ENCODE measurements at places on chromosomes 3 and 15.

DNA sequence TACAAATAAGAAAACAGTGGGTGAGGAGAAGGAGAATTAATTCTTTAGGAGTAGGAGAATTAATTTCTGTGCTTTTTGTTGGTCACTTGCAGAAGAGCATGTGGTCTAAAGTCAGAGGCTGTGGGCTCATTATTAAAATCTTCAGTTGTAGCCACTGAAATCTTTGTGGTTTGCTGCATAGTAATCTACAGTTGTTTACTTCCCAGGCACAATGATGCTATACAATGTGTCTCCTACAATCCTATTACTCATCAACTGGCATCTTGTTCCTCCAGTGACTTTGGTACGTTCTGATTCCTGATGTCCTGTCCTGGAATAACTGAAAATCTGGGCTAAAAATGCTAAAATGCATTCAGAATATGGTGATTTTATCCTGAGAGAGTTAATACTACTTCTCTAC lies 21.0 kb downstream of the IFT122 start:
- no peak for DNase-seq

DNA sequence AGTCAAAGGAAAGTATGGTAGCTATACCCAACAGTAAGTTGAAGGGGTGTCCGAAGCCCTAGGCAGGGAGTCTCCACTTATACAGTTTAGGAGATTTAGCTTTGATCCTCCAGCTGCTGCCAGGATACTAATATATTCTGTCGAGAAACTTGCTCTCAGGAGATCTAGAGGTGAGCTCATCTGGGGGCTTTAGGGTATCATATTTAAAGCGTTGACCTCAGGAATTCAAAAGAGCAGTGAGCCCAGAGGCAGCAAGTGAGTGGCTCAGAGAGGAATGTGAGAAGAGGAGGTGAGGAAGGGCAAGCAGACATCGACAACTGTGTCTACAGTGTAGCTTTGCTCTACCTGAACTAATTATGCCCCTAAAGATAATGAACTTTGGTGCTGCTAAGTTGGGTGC lies 245.1 kb upstream of the LRTM1 start:
- no peak for DNase-seq

GRCh38 chr3:78050276-78051065 lies 1010.6 kb downstream of the ROBO2 start:
- no peak for DNase-seq

DNA sequence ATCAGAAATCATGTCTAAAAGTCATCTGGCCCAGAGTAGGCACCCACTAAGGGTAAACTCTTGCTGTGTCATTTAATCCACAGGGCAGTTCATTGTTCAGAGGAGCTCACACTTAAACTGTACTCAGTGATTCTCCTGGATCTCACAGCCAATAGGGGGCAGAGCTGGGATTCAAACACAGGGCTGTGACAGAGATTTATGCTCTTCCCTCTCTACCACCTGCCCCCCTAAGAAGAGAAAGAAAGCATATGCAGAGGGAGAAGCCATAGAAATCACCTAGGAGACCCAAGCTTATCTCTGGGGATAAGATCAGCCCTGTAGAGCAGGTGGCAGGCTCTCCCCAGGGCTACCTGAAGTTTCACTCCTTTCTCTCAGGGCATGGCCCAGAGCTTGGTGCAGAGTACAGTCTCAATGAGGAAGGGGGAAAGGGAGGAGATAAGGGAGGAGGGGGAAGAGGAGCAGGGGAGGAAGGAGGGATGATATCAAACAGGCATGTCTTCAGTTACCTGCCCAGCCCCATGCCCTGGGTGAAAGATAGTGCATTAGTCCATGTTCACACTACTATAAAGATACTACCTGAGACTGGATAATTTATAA lies 51.8 kb upstream of the ADPGK start:
- no peak for DNase-seq

GRCh38 chr3:46284981-46285683 lies 42.9 kb downstream of the CCR3 start:
- DNase-seq = no peak

DNA sequence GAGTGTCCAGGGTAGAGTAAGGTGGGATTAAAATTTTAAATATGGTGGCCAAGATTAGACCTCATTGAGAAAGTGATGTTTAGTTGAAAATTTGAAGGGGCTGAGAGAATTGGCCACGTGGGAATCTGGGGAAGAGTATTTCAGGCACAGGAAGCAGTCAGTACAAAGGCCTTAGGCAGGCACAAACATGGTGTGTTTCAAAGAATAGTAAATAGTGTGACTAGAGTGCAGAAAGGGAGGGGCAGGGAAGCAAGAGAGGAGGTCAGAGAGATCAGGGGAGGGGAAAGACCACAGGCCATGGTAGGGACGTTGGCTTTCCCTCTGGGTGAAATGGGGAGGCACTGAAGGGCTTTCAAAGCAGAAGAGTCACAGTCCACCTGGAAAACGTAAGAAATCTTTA lies 36.6 kb upstream of the POMGNT2 start:
- DNase-seq = no peak

GRCh38 chr15:68228143-68228970 lies 1.2 kb downstream of the CLN6 start:
- no peak for DNase-seq

GRCh38 chr15:67240235-67241131 lies 14.0 kb downstream of the AAGAB start:
- DNase-seq = no peak

DNA sequence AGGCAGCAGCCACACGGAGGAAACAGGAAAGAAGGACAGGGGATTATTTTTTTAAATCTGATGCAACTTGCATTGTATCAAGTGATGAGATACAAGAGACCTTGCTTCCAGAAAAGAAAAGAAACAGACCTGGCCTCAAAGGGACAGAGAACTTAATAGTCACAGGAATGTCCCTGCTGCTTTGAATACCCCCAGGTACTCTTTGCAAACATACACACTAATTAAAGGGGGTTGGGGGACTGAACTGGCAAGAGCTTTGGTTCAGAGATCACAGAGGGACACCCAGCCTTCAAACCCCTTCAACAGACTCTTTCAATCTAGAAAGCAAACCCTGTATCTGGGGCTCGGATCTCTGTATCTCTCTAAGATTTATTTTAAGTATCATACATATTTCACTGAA lies 18.0 kb downstream of the TNIK start:
- DNase-seq = no peak

DNA sequence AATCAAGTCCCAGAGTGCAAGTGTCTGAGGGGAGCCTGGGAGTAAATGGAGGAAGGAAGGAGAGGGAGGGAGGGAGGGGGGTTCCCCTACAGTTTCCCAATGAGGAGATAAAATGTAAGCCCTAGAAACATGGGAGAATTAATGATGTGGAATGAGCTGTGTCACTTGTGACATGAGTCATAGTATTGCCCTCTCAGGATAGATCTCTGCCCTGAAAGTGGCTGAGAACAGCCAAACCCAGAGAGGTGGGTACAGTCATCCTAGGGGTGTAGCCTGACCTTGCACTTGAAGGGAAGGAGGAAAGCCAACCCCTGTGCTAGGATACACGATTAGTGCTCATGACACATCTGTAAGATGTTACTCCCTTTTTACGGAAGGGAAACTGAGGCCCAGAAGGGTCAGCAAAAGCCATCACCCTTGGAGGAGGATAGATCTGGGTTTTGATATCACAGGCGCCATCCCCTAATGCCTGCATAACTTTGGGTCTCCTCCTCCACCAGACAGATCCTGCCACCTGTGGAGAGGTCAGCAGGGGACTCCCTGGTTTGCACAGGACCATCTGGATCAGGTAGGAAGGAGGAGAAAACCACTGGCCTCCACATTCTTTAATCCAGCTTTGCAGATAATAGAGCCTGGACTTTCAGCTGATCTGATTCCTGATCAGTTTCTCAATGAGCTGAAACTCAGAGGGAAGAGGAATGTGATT lies 23.1 kb upstream of the USP3 start:
- DNase-seq = no peak

DNA sequence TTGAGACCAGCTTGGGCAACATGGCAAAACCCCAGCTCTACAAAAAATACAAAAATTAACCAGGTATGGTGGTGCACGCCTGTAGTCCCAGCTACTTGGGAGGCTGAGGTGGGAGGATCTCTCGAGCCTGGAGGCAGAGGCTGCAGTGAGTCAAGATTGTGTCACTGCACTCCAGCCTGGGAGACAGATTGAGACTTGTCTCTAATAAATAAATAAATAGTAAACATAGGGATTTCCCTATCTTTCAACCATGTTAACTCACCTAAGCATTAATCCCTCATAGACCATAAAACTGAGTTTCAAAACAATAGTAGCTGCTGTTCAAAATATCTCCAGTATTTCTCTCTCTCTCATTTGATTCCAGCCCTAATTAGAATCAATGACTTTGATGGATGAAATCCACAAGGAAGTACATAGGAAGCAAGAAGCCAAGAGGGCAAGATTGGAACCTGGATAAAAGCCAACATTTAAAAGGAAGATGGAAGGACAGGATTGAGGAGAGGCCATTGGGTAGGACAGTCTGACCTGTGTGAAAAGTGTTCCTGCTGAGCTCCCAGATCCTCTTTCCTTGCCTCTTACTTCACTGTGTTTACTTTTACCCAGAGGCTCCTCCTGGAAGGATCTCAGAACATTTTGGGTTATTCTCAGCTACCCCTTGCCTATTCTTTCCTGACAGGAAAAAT lies 12.4 kb upstream of the TTBK2 start:
- DNase-seq = no peak

Measured in right renal cortex interstitium (tissue), 3 donors.